ENCODE measurements at places on chromosomes 3 and 15.

GRCh38 chr3:114624047-114624445 lies 330.2 kb downstream of the TIGIT start:
- no peak for DNase-seq

DNA sequence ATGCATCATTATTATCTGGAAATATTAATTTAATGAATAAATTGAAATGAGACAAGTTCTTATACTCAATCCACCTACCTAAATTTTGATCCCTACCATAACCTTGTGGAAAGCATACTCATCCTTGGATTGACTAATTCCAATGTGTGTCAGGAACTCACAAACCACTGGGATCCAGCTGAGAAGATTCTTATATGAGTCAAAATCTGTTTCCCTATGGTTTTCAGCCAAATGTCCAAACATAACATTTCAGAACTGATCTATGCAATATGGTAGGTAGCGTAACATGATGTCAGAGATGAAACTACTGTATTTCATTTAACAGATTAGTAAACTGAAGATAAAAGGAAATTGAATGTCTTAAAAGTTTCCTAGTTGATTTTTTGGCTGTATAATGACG lies 250.0 kb downstream of the PLOD2 start:
- no peak for DNase-seq

DNA sequence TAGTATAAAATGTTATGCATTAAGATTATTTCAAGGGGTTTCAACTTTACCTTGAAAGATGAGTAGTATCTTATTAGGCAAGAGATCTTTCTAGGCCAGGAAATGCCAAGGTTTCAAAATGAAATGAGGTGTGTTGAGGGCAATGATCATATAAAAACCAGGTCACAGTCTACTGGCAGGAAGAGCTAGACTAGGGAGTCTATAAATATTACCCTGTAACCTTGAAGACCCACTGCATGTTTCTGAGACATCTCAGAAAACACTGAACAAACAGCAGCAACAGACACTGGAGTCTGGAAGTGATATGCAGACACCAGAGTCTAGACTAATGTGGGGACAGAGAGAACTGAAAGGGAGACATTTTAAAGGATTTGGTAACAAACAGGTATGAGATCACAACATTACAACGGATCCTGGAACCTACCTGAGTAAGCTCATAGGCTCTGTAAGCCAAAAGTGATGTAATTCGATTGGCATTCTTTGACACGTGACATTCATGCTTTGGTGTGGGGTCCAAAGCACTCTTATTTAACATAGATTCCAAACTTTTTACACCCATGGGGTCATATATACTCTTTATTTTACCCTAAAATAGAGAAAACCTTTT lies 15.0 kb downstream of the TASOR start:
- DNase-seq = no peak

DNA sequence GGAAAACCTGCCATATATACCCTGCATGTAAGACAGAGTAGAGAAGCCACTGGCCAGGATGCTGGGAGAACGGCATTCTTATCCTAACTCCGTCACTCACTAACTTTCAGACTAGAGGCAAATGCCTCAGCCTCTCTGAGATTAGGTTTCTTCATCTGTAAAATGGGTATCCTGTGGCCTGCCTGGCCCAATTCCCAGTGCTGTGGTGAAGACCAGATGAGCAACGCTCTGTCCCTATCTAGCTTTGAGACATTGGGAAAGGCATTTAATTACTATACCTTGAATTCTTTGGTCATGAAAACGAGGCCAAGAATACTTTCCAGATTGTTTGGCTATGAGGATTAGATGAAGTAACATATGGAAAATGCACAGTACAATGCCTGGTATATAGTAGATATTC lies 35.9 kb downstream of the CEMIP start:
- no peak for DNase-seq
